ENCODE measurements at places on chromosomes 16 and 17.

GRCh38 chr16:58938811-58939210 is 204.7 kb upstream of the GOT2 start:
- DNase-seq, result no peak

DNA sequence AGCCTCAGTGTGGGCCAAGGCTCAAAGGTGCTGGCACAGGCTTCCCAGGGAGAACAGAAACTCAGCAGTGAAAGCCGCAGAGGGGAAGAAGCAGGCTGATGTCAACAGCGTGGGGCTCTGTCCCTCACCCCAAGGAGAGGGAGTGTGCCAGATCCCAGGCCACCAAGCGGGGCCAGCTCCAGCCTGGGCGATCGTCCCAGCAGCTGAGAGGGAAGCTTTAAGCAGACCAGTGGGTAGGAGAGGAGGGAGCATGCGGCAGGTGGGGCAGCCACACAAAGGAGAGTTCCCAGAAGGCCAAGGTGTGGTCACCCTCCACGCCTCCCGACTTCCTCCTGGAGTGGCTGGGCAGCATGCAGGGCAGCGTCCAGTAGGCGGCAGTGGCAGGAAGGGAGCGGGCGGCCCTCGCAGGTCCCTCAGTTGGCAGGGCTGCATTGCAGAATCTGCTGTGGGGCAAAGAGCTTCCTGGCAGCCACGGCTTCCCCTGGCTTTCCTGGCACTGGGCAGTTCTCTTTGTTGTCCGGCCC is 6.0 kb downstream of the SYNGR2 start:
- no peak for DNase-seq

DNA sequence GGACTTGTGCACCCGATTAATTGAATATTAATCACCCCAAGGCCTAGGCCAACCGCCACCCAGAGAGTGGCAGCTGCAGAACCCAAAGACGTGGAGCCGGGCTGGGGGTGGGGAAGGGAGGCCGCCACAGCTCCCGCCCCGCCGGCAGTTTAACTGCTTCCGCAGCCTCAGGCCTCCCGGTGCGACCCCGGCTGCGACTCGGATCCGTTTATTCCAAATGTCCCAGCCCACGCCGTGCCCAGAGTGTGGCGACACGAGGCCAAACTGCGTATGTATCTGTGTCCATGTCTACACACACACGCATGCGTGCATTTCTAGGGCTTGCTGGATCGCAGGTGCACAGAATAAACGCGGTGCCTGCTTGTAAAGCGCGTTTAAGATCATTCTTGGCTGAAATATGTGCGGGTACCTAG is 802 bp upstream of the TOB1 start:
- DNase-seq, result no peak

DNA sequence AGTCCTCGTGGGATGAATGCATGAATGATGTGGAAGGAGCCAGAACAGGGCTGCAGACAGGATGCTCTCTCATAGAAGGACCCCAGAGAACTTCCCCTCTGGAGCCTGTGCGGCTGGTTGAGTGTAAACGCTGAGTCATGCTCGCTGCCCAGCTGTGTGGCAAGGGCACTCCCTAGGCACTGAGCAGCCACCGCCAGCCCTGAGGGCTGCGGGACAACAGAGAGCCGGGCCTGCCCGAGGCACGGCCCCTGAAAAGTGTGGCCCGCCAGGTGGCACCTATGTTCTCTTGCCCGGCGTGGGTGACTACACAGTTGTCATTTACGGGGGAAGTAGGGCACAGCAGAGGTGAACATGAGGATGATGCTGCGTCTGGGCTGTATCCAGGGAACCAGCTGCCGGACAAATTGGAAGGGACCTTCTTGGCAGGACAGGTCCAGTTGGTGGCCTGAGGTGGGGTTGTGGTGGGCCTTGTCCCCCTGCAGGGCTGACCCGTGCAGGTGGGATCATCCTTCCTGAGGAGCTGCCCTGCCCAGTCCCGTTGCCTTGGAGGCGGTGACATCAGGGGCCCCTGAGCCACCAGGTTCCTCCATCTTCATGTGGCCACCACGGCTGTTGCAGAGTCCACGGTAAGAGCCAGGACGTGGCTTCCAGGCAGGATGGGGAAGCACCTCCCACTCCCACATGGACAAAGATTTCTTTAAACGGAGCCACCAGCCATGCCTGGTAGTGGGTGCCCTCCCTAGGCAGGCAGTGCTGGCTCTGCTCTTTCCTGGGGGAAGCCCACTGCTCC is 94.8 kb upstream of the CBX4 start:
- DNase-seq, result peak; percentile 26

DNA sequence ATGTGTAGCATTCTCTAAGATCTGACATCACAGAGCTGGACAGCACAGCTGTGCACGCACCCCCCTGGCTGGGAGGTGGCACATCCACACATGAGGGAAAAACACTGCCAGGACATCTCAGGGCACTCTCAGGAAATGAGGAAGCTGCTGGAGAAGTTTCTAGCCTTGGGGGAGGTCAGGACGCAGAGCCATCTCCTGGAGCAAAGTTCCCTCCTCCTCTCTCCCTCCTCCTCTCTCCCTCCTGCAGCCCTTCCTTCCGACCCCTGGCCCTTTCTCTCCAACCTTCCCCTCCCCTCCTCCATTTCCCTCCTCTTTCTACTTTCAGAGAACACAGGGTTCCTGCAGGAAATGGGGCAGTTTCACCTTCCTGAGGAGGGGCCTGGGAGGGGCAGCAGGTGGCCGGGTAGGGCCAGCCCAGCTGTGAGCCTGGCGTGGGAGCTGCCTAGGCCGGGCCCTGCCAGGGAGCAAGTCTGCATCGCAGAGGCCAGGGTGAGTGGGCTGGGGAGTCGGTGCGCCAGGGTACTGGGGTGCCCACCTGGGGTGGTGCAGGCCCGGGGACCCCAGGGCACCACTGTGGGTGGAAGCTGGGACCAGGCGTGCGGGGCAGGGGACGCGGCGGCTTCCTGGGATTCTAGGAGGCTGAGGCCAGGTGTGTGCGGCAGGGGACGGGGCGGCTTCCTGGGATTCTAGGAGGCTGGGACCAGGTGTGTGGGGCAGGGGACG is at the start of gene DPEP1:
Gene DPEP1, plus strand, starts transcription at position 412 of the 723 bp plus-strand sequence. CDS start 16,769 bp downstream, outside the sequence.
- DNase-seq, result no peak

DNA sequence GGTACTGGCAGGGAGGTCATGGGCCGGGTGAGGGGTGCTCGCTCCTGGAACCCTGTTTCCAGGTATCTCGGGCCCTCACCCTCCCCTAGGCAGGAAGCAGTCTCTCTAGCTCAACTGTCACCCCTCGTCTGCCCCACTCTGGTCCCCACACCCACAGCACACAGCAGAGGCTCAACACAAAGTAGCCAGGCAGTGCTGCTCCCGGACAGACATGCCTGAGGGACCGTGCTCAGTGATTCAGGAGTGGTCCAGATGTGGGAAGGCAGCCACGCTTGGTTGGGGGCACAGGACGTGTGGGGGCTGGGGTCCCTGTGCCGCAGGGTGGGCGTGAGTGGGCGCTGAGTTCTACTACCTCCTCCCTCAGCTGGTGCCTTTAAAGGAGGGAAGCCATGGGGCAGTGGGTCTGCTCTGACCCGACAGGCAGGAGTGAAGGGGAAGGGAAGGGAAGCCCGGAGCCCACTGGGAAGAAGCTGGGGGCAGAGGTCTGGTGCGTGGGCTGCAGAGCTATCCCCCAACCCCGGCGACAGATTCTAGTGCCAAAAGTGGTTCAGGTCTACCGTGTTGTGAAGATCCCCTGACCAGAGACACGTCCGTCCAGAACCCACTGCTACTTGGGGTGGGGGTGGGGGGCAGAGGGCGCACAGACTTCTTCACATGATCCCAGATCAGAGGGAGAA is 11.8 kb downstream of the SLC16A3 start:
- no peak for DNase-seq

DNA sequence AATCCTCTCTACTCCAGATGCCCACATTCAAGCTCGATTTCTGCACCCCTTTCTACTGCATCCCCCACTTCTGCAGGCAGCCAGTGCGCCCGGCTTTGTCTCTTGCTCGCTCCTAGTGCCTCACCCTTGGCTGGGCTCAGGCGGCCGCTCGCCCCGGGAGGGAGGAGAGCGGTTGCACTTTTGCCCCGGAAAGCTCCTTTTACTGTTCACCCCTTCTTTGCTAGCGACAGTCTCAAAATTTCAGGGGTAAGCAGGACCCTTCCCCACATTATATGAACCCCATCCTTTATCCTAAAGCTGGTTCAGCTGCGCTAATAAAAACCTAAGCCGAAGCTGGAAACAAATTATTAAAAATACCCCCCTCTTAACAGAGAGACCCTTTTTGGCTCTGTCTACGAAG is 1.0 kb downstream of the HOXB5 start:
- peak; percentile 10 for DNase-seq

DNA sequence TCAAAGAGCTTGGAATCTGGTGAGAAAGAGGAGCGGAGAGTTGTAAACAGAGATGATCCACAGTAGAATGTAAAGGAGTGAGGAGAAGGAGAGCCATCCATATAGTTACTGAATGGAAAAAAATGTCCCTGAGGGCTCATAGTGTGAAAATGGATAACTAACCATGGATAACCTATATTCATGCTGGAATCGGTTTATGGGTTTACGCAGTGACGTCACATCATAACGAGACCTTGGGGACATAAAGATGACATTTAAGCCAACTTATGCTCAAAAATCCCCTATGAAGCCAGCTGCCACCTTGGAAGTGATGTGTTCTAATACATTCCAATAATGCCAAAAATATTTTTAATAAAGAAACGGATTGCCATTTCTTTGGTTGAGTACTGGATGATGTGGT is 22.5 kb downstream of the IRX6 start:
- no peak for DNase-seq

- no peak for DNase-seq
These were observed 162.0 kb downstream of the SDK2 start for GRCh38 chr17:73482251-73482716.

GRCh38 chr17:50273654-50274040 is 619 bp upstream of the TMEM92 start:
- DNase-seq, result no peak

DNA sequence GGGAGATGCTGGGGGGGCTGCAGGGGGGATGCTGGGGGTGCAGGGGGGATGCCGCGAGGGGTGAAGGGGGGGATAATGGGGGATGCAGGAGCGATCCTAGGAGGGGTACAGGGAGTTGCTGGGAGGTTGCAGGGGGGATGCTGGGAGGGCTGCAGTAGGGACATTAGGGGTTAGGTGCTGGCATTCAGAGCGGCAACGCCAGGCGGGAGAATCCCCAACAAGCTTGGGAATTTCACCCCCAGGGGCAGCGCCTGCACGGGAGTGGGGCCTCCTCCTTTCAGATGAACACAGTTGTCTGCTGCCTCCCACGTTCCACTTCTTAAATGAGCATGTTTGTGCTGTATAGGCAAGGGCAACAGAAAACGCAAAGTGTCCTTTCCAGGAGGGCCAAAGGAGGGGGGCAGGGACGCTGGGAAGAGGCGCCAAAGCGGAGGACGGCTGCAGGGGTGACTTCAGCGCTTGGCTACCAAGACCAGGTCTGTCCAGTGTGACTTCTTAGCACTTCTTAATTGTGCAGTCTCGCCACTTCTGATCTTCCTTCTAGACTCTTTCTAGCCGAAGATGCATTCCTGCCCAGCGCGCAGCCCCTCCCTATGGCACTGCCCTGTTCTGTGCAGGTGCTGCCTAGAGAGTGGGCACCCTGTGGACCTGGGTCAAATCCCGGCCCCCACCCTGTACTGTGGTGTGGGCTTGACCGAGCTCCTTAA is 2.0 kb upstream of the SLC6A4 start:
- DNase-seq, result no peak

DNA sequence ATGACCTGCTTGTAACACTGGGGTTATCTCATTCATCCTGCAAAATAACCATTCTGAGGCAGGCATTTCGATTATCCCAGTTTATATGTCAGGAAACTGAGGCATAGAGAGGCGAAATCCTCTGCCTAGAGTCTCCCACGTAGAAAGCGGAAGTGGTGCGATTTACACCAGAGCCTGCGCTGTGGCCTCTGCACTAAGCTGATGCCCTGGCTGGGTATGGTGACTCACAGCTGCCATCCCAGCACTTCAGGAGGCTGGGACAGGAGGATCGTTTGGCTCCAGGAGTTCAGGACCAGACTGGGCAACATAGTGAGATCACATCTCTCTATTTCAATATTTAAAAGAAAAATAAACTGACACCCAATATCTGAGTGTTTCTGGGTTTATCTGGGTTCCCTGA is 59.3 kb upstream of the BCO1 start:
- no peak for DNase-seq

GRCh38 chr17:2852729-2853282 is 56.6 kb downstream of the RAP1GAP2 start:
- DNase-seq, result no peak

DNA sequence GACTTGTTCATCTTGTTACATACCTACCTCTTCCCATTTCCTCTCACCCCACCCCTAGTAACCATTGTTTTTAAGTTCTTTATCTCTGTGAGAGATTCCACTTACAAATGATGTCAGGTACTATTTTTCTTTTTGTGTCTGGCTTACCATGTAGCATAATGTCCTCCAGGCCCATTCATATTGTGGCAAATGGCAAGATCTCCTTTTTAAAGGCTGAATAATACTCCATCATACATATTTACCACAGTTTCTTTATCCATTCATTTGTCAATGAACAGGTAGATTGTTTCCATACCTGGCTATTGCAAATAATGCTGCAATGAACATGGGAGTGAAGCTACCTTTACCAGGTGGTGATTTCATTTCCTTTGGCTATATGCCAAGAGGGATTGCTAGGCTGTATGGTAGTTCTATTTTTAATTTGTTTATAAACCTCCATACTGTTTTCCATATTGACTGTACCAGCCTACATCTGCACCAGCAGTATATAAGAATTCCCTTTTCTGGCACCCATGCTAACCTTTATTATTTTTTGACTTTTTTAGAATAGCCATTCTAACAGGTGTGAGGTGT is 53.9 kb downstream of the NSRP1 start:
- DNase-seq, result no peak

- no peak for DNase-seq
These were observed 592.3 kb downstream of the TMEM114 start for GRCh38 chr16:7997966-7998365.

GRCh38 chr17:17048106-17048505 is 5.8 kb downstream of the MPRIP start:
- no peak for DNase-seq

- DNase-seq, result no peak
These were observed 3.3 kb upstream of the LMF1 start for GRCh38 chr16:974001-974601.

GRCh38 chr17:45902892-45903346 is 8.6 kb downstream of the MAPT start:
- DNase-seq, result no peak

DNA sequence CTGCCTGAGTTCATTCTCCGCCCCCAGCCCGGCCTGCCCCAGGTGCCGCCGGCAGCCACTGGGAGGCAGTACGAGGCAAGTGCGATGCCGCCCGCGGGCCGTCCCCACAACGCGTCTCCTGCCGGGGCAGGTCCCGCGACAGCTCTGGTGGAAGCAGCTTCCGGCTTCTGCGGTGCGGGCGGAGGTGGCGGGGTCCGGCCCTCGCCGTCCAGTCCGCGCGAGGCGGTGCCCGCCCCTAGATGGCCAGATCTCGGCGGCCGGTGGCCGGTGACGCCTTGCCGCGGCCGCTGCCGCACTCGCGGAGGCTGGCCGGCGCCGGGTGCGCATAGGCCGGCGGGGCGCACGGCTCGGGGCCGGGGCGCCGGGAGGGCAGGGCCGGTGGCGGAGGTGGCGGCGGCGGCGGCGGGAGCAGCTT is 1.8 kb downstream of the GJD3 start:
- peak; percentile 70 for DNase-seq

Data from IMR-90 (cell line).